ENCODE measurements at places on chromosomes 6 and 20.

GRCh38 chr6:132147530-132148011 lies 196.4 kb upstream of the CCN2 start:
- DNase-seq, result no peak

- no peak for DNase-seq
Measured at GRCh38 chr6:31836047-31836473, 8.5 kb downstream of the HSPA1B start.

- DNase-seq, result no peak
Measured at GRCh38 chr6:130778946-130779657, 48.1 kb upstream of the SMLR1 start.

DNA sequence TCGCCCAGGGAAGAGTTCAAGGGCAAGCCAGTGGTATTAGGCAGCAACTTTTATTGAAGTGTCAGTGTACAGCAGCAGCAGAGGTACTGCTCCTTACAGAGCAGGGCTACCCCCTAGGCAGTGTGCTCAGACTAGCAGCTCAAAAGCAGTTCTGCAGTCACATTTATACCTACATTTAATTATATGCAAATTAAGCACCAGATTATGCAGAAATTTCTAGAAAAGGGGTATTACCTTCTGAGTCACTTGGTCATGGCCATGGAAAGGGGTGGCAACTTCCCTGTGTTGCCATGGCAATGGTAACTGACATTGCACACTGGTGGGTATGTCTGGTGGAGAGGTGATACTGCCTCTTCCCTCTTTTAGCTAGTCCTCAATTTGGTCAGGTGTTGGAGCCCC lies 2.1 kb upstream of the ZKSCAN4 start:
- no peak for DNase-seq

DNA sequence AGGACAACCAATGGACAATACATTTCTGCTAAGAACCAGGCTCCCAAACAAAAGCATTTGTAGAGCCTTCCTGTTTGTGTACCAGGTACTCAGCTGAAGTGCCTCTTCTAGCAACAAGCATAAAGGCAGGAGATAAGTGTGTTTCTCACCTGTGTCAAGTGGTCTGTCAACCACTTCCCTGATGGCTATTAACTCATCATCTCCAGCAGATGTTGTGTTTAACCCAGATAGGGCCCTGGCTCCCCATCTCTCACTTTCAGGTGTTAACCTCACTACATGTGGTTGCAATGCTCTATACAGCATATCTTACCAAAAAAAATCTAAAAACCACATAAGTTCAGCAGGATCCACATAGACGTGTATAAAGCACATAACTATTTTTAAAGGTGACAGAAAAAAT lies 9.6 kb upstream of the IL17A start:
- DNase-seq, result peak; percentile 59

GRCh38 chr6:147040121-147040910 lies 163.9 kb upstream of the STXBP5 start:
- DNase-seq, result no peak

GRCh38 chr6:30790724-30791383 lies 46.5 kb upstream of the IER3 start:
- DNase-seq, result no peak

- no peak for DNase-seq
Measured at GRCh38 chr6:37188962-37189510, 19.1 kb downstream of the PIM1 start.

- DNase-seq, result no peak
Measured at GRCh38 chr6:17610835-17611234, 10.7 kb downstream of the FAM8A1 start.
